CD4-positive, alpha-beta T cell treated with Interleukin-17A for 1 hour (primary cell): ENCODE measurements at places on chromosomes 1 and 21.

DNA sequence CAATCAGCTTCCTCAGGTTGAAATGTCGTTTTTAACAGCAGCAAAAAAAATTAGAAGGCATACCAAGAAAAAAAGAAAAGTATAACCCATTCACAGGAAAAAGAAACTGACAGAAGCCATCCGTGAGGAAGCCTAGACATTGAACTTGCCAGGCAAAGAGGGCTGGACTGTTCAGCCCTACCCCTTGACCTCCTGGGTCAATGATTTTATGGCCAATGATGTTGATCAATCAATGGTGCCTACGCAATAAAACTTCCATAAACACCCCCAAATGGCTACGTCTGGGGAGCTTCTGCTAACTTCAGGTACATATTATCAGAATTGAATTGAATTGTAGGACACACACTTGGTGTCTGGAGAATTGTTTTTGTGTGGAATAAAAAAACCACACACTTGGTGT, 4.8 kb upstream of the PSEN2 start:
- no peak for DNase-seq

DNA sequence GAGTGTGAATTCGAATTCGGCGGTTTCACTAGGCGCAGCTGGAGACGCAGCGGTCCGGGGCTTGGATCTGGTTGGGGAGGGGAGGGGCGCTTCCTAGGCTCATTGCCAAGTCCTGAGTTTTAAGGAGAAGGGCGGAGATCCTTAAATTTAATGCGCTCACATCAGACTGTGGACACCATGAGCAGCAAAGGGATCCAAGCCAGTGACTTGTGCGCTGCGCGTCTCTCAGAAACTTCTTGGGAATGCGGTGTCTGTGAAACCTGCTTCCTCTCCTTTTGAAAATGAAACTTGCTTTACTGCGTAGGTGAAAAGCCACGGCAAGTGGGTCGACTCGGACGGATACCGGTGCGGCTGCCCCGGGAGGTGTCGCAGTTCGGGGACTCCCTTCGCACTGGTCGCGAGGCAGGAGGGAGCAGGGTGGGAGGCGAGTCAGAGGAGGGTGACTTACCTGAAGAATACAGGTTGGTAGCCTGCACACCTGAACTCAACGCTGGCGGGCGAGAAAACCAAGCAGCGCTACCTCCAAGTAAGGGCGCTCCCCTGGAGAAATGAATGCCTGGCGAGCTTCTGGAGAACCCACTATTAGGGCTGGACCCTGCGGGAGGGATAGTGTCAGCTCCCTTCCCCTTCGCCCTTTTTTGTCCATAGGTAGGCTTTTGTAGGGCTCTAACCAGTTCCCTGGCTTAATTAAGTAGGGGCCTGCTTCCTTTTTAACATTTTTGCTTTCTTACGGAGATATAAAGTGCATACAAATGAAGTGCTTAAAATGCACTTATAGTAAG, 992 bp downstream of the TENT5C start:
- DNase-seq: peak; percentile 76

- DNase-seq: no peak
Observed at GRCh38 chr21:39033878-39034589, 149.2 kb downstream of the PSMG1 start.

- DNase-seq: no peak
Observed at GRCh38 chr1:17799642-17800041, 44.5 kb downstream of the ACTL8 start.

DNA sequence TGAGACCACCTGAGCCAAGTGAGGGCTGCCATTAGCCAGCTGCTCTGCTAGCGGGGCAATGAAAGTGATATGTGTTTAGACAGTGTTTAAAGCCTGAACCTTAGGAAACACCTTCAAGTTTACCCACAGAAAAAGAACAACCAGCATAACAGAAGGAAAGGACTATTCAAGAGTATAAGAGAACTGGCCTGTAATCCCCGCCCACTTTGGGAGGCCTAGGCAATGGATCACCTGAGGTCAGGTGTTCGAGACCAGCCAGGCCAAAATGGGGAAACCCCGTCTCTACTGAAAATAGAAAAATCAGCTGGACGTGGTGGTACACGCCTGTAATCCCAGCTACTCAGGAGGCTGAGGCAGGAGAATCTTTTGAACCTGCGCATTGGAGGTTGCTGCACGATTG, 149.4 kb downstream of the PCP4 start:
- no peak for DNase-seq

- no peak for DNase-seq
Observed at GRCh38 chr1:165841582-165842017, 14.2 kb downstream of the UCK2 start.

DNA sequence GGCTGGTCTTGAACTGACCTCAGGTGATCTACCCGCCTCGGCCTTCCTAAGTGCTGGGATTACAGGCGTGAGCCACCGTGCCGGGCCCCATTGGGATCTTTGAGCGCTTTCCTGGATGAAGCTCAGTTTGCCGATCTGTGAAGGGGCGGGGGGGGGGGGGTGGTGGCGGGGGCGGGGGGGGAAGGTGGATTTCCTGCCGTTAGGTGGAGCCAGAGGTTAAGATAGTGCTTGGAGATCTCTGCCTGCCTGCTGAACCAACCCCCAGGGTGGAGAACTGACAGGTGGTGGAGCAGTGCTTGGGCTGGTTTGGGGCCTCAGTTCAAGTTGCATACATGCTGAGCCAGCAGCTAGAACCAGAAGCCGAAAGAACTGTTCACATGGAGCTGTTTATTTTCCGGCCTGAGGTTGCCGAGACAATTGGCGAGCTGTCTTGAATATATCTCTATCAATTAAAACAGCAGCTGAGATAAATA, 1.7 kb downstream of the TMCC2 start:
- peak; percentile 81 for DNase-seq

DNA sequence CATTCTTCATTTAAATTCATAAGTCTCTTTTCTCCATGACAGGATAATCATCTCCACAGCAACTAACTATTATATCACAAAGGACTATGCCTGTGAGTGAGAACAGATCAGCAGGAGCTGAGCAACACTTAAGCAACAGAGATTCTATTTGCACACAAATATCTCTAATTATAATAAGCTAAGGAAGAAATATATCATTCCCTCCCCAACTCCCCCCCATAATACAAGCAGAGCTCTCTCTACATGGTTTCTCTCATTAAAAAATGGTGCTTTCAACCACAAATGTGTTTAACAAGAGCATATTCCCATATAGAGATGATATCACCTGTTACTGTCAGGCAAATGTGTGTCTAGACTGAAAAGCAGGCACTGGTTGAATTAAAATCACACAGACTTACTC, 34.5 kb upstream of the NIBAN1 start:
- no peak for DNase-seq

GRCh38 chr1:39087435-39087834, 61.3 kb downstream of the NDUFS5 start:
- DNase-seq: no peak

DNA sequence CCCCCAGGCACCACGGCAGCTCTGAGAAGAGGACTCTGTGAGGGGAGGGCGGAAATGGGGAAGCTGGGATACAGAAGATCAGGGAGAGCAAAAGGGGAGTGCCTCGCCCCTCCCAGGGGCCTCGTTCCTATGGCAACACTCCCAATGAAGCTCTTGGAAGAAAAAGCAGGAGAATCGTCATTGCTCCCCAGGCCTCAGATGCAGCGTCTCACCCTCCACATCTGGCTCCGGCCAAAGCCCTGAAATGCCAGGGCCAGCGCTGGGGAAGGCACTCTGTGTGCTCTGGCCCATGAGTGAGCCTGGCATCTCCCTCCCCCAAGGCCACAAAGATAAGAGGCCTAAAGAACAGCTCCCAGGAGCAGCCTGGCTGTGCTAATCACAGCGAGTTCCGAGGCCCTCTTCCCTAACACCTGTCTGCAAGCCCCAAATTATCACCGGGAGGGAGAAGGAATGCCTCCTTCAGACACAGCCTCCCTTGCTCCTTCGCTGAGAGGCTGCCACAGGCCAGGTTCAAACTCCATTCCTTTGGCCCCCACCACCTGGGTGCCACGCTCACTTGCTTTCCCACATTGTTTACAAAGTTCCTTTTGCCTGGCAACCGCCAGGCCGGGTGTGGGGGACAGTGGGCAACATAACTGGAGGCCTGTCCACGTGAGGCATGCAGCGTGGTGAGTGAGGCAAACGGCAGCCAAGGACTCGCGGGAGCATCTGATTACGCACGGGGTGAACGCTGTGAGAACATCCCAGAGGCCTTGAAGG, 27.8 kb downstream of the ECE1 start:
- no peak for DNase-seq

GRCh38 chr1:46134660-46135331, 2.4 kb upstream of the PIK3R3 start:
- DNase-seq: no peak

- DNase-seq: no peak
Observed at GRCh38 chr1:172909606-172910326, 141.0 kb downstream of the TNFSF18 start.

DNA sequence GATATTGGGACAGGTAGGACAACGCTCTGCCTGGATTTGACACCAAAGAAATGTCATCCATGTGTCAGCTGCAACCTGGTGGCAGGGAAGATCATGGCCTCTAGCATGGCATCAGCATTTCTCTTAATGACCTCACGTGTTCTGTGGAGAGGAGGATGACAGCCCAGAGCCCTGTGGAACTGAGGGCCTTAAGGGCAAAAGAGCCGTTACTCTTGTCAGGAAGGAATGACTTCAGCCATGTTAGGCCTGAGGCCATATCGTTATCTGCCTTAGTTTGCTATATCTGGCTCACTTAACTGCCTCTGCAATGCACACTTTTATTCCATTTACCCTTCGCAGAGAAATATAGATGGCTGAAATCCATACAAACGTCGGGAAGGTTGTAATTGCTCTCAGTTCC, 83.2 kb upstream of the PBX1 start:
- no peak for DNase-seq

DNA sequence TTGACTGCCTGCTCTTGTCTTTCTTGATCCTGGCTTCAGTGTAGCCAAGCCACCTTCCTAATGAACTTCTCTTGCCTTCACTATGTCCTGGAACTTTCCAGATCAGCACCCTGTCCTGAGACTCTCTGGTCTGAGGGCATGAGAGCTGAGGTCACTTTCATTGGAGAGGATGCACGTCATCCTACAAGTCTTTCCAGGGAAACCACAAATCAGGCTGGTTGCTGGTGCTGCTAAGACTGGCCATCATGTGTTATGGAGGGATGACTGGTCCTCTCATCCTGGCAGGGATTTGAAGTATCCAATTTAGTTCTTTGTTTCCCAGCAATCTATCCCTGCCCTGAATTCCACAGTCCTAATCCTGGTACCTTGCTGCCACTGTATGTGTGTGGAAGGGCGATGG, 228.6 kb downstream of the GPATCH2 start:
- DNase-seq: no peak

GRCh38 chr1:104196136-104196535, 446.4 kb downstream of the AMY1C start:
- DNase-seq: no peak

DNA sequence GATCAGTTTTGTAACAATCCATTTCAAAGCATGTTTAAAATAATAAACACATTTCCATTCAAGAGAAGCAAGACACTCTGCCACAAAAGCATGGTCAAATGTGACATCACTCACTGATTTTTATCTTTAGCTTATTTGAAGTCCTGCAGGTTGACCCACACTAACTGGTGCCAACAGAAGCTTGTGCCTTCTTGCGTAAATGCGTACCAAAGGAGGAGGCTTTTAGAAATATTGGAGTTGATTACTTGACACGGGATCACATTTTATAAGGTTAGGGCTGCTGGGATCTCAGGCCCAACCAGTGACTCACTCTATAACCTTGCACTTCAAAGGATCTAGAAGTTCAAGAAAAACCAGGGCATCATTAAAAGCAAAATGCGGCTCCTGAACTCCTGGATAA, 203.6 kb downstream of the PCP4 start:
- no peak for DNase-seq

DNA sequence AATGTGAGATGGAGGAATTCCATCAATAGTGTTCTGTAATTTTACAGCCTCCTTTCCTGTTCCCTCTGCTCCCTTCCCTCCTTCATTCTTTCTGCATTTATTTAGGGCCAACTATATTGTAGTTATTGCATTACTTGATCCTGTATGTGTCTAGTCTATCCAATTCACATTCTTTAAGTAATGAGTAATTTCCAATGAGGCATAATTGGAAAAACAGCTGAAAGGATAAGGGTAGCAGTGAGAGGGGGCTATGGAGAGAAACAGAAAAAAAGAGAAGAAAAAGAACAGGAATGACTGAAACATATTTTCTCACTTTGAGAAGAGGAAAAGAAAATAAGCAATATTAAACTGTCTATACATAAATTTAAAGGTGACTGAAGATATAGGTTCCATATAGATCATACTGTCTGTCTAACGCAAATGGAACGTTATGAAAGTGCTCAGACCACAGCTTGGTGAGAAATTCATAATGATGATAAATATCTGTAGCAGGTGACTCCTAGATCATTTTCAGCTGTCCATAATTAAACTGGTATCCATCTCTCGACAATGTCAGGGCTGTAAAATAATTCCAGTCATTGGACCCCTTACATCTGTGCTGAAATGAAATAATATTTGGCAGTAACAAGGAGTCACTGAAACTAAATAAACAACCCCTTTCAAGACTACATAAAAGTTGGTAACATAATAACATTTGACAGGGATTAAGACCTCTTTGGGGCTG, 61.8 kb downstream of the SPAG17 start:
- DNase-seq: no peak

GRCh38 chr1:178122283-178122682, 28.4 kb downstream of the RASAL2 start:
- no peak for DNase-seq

DNA sequence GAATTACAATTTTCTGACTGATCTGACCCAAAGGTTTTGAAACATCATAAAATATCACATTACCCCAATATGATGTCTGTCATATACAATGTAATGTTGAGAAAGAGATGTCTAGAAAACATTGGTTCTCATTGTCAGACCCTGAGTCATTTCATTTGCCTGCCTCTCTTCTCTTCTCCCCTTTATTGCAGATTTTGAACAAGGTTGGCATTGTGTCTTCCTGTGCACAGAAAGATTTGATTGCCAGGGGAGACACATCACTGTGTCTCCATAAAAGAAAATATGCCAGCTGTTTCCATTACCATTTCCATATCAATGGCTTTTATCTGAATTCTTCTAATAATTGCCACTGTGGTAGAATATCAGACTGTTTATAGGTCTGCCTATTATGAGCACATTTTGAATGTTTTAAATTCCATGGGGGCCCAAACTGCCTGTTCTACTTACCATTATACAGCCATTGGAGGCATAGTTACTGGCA, 65.6 kb downstream of the IFI44 start:
- no peak for DNase-seq

DNA sequence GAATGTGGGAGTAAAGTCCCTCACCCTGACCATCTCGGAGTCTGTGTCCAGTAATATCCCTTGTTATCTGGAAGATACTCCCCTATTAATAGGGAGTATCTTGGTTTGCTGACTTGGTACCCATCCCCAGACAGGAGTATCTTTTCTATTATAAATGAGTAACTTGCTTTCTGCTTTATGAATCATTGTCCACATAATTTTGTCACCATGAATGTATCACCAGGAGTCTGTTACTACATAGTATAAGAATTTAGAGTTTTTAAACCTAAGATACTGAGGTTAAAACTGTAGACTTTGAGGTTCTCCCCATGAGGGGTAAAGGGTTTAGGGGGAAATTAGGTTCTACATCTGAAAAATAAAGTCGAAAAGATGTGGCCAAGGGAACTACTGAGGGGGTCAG, 175.6 kb downstream of the FCRL5 start:
- DNase-seq: no peak
